Panc1 (cell line): ENCODE measurements at places on chromosomes 13 and 19.

DNA sequence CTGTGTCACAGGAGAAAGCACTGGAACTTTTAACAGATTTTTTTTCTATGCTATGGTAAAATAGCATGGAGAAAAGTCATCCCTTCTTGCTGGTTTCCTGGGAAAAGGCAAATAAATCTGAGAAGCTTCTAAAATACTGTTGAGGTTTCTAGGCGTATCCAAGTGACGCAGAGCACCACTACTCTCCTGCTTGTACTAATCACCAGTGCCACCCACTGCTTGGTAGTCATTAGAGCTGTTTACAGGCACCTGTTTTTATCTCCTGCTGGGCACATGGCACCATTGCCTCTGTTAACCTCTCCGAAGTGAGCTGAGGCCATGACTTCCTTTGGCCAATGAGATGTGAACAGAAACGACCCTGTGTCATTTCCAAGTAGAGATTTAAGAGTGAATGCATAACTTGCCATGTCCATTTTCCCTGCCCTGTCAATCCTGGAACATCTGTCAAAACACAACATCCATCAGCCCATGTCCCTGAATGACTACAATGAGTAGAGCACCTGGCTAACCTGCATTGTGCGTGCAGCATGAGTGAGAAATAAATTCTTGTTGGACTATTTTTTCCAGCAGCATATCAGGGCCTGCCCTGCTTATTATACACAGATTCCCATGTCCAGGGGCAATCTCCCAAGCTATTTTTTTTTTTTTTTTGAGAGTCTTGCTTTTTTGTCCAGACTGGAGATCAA lies 17.3 kb upstream of the OXGR1 start:
- DNase-seq: no peak

- no peak for DNase-seq
Observed at GRCh38 chr19:11496391-11497163, 9.1 kb downstream of the ZNF653 start.

GRCh38 chr13:113785051-113786010 lies 26.3 kb downstream of the TMEM255B start:
- DNase-seq: peak; percentile 87

DNA sequence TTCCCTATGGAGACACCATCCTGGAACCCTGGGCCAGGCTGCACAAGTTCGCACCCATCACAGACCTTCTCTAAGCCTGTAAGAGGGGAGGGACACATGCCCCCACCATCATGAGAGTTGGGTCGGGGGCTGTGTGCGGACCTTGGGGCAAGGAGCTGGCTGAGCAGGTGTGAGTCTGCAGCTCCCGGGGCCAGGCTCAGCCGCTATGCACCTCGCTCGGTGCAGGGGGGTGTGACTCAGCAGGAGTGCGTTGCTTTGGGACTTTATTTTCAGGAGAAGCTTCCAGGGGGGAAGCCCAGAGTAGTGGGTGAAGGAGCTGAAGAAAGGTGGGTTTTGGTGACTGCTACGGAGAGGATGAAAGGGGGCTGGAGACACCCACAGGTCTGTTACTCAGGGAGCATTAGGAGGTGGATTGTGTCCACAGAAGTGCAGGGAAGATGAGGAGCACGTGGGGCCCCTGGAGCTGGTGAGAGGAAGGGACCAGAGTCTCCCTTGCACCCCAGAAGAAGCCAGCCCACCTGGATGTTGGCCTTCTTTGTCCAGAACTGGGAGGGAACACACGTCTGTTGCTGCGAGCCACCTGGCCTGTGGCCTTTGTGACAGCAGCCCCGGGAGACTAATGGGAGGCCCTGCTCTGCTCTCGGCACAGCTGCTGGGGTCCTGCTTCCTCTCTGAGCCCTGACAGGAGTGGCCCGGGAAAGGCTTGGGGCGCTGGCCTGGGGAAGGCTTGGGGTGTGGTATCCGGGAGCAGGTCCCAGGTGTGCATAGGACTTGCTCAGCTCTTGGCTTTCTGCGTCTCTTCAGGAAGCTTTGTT lies 162.6 kb downstream of the TEX29 start:
- no peak for DNase-seq

GRCh38 chr19:44810234-44811121 lies 1.6 kb downstream of the BCAM start:
- no peak for DNase-seq

DNA sequence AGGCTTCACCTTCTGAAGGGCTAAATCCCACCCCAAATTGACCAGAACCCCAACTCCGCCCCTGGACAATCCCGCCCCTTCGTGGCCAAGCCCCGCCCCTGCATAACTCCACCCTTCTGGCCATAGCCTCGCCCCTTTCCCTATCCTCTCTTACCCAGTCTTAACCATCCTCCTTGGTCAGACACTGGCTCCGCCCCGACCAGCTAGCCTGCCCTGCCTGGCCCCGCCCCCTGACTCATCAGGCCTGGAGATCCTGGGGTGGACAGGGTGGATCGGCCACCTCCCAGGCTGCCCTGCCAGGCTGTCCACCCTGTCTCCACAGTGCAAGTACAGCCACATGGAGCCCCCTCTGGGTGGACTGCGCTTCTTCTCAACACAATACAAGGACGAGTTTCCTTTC lies 8.0 kb upstream of the ZNF358 start:
- DNase-seq: peak; percentile 50

- DNase-seq: no peak
Observed at GRCh38 chr19:37926711-37927110, 19.7 kb downstream of the SIPA1L3 start.

GRCh38 chr19:56765137-56765536 lies 75.4 kb downstream of the PEG3 start:
- no peak for DNase-seq

DNA sequence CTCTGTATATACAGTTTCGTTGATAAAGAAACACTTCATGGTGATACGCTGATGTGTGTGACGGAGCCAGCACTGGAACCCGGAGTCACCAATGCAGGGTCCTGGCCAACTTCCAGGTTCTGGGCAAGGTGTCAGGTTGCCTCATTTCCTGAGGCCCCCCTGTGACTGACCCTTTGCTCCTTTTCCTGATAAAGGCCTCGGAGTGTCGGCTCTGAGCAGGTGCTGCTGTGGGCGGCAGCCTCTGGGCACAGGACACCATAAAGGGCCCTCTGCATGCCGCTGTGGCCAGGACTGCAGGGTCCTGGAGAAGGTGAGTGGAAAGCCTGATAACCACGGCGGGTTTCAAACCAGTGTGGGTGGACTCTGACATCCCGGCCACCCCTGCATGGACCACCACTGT lies 17.3 kb upstream of the MYDGF start:
- DNase-seq: no peak

DNA sequence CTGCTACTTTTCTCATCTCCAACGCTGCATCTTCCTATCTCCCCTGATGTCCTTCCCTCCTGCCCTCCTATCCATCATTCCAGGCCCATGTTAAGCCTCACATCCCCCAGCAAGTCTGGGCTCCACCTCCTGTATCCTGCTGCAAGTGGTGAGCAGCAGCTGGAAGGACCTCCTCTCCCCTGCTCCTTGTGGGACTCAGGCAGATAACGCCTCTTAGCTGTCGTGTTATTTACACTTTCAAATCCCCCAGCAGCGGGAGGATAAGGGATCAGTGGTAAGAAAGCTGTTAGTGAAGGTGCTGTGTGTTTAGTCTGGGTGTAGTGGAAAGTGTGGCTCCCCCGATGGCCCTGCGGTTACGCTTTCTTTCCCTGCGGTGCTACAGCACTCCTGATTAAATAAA lies 211.9 kb downstream of the ZNF536 start:
- no peak for DNase-seq

- DNase-seq: no peak
Observed at GRCh38 chr19:50542943-50543342, 25.3 kb downstream of the LRRC4B start.

DNA sequence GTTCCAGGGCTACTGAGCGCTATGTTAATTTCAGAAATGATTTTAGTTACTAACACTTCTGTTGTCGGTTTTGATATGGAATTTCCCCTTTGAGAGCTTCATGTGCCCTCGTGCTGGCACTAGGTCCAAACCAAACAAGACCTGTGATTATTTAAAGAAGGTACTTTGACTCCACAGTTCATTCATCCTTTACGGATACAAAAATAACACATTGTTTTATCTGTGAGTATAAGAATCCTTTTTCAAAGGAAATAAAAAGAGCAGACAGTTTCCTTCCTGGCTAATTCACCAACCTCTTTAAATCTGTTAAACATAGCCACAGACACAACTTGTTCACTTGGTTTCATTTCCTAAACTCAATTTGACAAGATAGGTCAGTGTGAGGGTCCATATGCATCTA lies 141.2 kb downstream of the FLT1 start:
- no peak for DNase-seq

DNA sequence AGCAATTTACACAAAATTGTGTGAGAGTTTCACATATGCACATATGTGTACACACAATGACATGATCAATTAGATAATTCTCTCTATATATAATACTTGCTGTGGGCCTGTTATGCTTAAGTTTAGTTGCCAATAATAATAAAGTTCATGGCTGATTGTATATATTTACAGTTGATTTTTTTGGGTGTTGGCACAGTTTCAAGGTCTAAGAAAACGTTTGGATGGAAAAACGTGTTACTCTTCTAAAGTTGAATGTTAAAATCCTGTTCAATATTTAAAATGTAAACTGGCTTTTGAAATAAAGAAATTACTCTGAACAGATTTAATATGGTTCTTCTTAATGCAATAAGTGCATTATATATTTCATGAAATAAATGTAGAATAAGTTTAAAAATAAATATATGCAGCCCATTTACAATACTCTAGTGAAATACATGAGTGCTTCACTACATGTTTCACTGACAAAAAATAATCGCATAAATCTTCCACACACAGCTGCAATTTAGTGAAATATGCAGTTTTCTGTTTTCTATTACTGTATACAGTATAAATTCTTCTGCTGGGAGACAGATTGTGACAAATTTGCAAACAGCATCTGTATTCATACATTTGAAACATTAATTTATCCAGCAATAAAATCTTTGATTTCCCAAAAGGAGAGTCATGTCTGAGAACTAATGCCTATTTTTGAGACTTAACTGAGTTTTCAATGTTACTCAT lies 586.9 kb upstream of the KLHL1 start:
- DNase-seq: no peak

- DNase-seq: no peak
Observed at GRCh38 chr19:18377026-18377425, 8.9 kb upstream of the GDF15 start.

- DNase-seq: no peak
Observed at GRCh38 chr19:1062387-1063029, 4.5 kb upstream of the ARHGAP45 start.

- DNase-seq: no peak
Observed at GRCh38 chr13:74620308-74620707, 486.1 kb upstream of the KLF12 start.

GRCh38 chr13:74715718-74716117 lies 581.5 kb upstream of the KLF12 start:
- DNase-seq: no peak

DNA sequence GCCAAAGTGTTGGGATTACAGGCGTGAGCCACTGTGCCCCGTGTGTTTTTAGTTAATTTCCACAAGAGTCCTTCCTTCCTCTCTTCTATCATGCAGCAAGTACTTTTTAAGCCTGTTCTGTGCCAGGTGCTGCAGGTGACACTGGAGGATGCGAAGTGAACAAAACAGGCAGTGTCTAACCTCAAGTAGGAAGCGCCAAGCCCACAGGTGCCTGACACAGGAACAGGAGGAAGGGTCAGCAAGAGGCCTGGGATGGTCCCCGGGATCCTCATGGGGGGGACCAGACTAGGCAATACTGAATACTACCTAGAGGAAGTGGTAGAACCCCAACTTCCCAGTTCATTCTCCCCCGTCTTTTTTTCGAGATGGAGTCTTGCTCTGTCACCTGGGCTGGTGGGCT lies 1.8 kb upstream of the CALR start:
- no peak for DNase-seq

GRCh38 chr19:6217752-6218334 lies 61.9 kb downstream of the MLLT1 start:
- DNase-seq: no peak

GRCh38 chr19:38144667-38145066 lies 79.4 kb downstream of the DPF1 start:
- no peak for DNase-seq

DNA sequence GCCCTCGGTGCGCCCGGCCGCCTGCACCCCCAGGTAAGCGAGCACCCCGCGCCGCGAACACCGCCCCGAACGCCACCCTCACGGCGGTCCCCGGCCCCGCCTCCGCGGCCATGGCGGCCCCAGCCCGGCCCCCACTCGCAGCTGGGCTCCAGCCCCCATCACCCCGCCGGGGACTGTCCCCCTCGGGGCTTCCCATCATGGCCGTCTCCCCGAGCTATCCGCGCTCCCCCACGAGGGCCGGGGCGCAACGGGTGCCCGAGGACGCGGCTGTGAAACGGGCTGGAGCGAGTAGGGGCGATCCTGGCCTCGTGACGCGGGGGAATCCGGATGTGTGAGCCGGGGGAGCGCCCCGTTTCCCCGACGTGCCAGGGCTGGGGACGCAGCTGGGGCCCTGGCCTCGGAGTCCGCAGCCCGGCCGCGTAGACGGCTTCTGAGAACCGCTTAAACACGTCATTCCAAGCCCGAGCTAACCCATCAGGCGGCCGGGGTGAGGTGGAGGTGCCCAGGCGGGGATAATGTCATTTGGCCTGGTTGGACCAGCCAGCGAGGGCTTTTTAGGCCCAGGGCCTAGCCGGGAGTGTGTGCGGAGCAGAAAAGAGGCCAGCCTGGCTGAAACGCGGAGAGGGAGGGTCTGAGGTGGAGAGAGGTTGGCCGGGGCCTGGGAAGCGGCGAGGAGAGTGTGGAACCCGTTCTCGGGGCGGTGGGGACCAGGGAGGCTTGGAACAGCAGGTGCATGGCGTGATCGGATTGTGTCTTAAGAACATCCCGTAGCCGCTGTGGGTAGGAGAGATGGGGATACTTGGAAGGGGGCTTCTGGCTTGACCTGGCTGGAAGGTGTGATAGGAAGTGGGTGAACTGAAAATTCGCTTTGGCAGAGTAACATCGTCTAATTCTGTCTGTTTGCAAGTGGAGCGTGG lies 550 bp downstream of the CERS4 start:
- no peak for DNase-seq

DNA sequence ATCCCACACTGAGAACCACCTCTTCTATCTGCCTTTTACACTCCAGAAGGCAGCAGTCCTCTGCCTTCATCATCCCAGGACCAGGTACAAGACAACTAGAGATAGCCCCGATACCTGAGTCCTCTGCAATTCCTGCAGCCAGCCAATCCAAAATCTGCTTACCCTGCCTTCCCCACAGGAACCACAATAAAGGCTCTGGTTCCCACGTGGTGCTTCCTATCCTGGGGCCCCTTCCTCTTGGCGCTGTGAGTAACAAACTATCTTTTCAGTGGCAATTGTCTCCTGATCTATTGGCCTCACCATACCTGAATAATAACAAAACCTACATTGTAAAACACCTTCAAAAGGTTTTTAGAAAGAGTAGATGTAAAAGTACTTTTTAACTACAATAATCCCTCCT lies 63.1 kb downstream of the ZDHHC20 start:
- DNase-seq: no peak

GRCh38 chr13:30085087-30085486 lies 222.3 kb downstream of the KATNAL1 start:
- DNase-seq: no peak
